ENCODE measurements at places on chromosomes 4 and X.

- no peak for DNase-seq
Observed at GRCh38 chrX:154732421-154733065, 18.3 kb downstream of the GAB3 start.

GRCh38 chrX:129983575-129984110 is 1.2 kb downstream of the BCORL1 start:
- DNase-seq = no peak

GRCh38 chr4:74543231-74543781 is 98.4 kb downstream of the AREG start:
- no peak for DNase-seq

DNA sequence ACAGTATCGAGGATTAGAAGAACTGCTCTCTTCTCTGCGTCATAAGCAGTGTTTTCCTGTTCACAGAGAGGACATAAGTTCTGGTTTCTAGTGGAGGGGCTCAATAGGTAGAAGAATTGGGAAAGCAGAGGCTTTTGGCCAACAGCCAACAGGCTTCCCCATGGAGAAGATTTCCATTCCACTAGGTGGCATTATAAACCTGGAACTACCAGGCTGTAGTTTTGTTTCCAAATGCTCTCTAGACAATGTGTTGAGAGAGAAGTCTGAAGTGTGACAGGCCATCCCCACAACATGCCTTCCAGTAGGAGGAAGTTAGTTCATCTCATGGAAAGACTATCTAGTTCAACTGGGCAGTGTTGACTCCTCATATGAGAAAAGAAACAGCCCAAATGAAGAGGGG is 63.8 kb upstream of the ANXA10 start:
- no peak for DNase-seq

GRCh38 chr4:114717432-114717831 is 118.8 kb downstream of the UGT8 start:
- DNase-seq = no peak

DNA sequence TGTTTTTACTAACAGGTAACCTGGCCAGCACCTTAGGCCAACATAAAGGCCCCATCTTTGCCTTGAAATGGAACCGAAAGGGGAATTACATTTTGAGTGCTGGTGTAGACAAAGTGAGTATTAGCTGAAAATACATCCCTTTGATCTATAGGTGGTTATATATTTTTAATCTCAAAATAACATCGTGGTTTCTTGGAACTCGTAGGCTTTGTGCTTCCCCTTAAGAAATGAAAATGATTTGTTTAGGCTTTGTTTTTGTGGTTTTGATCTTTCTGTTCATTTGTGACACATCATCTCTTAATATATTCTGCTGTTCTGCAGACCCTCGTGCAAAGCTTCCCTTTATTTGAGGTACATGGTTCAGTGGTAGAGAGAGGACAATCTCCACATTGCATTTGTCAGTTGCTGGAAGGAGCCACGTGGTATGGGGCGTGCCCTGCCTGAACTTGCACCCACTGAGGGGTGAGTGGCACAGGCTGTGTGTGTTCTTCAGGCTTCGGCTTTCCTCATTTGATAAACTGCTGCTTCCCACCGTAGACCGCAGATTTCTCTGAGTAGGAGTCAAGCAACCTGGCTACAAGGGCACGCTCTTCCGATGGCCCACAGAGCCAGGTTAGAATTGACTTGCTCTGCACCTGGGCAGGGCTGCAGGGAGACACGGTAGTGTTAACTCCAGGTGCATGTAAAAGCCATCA is 72.2 kb downstream of the GPR143 start:
- no peak for DNase-seq

DNA sequence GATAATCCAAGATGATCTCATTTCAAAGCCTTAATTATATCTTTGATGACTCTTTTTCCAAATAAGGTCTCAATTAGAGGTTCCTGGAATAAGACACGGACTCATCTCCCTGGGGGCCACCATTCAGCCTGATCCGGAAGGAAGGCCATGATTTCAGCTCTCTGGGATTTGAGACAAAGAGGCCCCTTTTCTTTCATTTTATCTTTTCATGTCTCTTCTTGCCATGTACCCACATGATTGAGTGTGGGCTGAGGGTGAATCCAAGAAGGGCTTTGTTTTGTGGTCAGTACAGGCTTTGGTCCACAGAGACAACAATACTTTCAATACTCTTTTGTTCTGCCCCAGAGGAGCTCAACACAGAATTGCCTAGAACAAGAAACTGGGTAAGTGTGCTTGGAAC is 261.2 kb downstream of the TRIML1 start:
- no peak for DNase-seq

- DNase-seq = no peak
Observed at GRCh38 chr4:7226439-7226838, 34.1 kb downstream of the SORCS2 start.

- DNase-seq = no peak
Observed at GRCh38 chr4:145829629-145830395, 108.8 kb downstream of the ZNF827 start.

GRCh38 chrX:43618366-43619205 is 37.5 kb upstream of the MAOA start:
- DNase-seq = no peak

DNA sequence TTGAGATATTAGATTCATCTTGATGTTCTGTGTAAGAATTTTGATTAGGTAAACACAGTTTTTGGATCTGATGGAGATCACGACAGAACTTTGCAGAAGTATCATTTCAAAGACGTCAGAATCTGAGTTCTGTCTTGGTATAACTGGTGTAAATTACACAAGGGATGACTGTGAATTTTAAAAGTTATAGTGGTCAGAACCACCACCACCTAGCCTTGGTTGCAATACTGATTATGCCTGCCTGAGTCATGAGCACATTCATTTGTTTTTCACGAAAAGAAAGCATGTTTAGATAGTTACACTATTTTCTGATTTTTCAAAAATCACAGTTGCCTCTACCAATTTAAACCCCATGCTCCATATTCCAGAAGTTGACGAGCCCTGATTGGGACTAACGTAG is 54.8 kb downstream of the ZFX start:
- no peak for DNase-seq

GRCh38 chr4:169079942-169080827 is 70.1 kb upstream of the CBR4 start:
- no peak for DNase-seq
